ENCODE measurements at places on chromosomes 2 and 18.
A peak's percentile ranks its signal among the peaks of the same experiment; 100 is the strongest.

GRCh38 chr2:39447266-39448168 is 10.4 kb upstream of the MAP4K3 start:
- no peak for DNase-seq

DNA sequence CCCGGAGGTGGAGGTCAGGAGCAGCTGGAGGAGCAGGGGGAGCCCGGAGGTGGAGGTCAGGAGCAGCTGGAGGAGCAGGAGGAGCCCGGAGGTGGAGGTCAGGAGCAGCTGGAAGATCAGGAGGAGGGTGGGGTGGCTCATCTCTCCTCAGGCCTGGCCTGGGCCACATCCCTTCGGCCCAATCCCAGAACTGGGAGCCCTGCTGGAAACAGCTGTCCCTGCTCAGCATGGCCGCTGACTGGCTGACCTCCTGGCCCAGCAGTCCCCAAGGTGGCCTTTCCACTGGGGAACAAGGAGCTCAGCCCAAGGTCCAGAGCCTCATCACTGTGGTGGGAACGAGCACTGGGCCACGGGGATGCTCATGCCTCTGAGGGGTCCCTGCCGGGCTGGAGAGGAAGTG is 66.6 kb upstream of the LAPTM4A start:
- DNase-seq = no peak

GRCh38 chr2:230868947-230869913 is 4.5 kb downstream of the ITM2C start:
- no peak for DNase-seq

DNA sequence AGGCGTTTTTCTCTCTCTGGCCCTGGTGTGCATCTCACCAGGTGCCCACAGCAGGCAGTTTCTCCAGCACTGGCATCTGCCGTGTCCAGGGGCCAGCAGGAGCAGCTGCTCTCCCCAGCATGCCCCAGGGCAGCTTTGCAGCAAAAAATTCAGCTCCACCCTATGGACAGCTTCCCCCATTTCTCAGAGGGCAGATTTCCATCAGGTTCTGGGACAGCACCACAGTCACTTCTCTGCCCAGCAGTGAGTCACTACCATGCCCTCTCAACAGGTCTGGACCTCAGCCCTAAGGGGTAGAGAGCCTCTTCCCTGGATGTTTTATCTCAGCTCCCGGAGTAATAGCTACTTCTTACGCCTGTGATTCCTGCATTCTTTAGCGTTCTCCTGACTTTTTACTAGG is 170.2 kb upstream of the RAB12 start:
- no peak for DNase-seq

GRCh38 chr2:126885751-126886210 is 12.9 kb upstream of the TEX51 start:
- DNase-seq = no peak

- DNase-seq = no peak
Observed at GRCh38 chr2:109305490-109306167, 176.6 kb downstream of the SH3RF3 start.

GRCh38 chr18:37425222-37425621 is 140.4 kb downstream of the CELF4 start:
- DNase-seq = no peak

GRCh38 chr18:22473366-22473765 is 55.7 kb upstream of the CTAGE1 start:
- DNase-seq = no peak

DNA sequence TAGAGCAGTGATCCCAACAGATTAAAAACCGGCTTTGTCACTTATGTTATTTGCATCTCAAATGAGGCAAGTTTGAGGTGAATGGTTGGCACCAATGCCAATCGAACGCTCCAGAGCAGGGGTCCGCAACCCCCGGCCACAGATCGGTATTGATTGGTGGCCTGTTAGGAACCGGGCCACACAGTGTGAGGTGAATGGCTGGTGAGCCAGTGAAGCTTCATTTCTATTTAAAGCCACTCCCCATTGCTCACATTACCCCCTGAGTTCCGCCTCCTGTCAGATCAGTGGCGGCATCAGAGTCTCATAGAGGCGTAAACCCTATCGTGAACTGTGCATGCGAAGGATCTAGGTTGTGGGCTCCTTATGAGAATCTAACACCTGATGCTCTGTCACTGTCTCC is 132.0 kb downstream of the TMEM182 start:
- no peak for DNase-seq

DNA sequence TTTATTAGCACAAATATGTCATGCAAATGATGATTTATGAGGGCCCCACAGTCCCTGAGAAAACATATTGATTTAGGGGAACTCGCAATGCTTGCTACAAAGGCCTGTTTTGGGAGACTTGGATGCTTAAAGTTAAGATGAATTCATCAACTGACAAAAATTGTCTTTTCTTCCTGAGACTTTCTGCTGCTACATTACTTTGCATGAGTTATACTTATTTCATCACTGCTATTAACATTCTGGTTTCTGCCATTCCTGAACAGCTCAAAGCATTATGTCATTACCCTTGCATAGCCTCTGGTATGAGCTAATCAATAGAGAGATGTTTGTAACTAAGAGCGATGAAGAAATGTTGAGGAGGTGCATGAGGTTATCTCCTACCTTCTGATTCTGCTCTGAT is 74.4 kb downstream of the SOX11 start:
- DNase-seq = no peak

GRCh38 chr2:122180972-122181371 is 425.5 kb downstream of the TSN start:
- DNase-seq = no peak

DNA sequence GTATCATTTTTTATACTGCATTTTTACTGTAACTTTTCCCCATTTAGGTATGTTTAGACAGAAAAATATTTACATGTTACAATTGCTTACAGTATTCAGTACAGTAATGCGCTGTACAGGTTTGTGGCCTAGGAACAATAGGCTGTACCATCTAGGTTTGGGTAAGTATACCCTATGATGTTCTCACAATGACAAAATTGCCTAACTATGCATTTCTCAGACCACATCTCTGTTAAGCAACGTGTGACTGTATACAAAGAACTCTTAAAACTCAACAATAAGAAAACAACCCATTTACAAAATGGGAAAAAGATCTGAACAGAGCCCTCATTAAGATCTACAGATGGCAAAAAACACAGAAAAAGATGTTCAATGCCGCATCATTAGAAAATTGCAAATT is 29.4 kb downstream of the FAM210A start:
- no peak for DNase-seq

GRCh38 chr2:183521911-183522310 is 397.7 kb downstream of the NUP35 start:
- DNase-seq = no peak

- peak; percentile 59 for DNase-seq
Observed at GRCh38 chr2:127128445-127128904, 21.5 kb upstream of the BIN1 start.

DNA sequence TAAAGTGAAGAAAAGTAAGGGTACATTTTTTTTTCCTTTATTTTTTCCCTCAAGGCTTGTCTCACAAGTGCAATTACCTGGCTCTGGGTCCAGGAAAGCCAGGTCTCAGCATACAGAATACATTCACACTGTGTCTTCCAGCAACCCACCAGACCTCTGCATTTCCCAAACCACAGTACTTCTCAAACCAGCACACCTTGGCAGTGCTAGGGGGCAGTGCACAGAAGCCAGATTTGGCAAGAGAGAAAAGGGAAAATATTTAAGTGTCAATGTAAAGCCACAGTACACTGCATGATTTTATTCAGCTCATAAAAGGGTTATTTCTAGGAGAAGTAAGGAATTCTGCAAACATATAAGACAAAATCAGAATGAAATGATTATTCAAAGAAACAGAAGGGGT is 172.8 kb downstream of the NRXN1 start:
- no peak for DNase-seq

DNA sequence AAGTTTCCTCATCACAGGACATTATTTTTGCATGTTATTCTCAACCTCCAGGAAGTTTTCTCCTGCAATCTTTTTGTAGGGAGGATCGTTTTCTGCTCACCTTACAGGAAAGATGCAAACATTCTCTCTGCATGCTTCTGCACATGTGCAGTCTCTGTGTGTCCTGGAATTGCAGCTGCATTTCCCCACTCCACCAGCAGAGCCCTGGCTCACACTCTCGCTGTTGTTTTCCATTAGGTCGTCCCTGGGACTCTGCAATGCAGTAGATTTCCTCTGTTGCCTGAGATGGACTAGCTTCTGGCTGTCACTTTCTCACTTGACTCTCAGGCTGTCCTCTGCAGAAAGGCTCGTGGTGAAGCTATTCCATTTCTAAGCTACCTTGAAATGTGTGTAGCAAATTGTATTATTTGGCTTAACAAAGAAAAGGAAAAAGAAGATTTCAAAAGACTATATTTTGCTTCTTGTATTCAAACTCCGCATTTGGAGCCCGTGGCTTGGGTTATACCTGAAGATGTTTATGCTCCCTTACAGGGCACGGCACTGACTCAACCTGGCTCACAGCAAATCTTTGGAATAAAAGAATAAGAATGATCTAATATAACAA is 346.7 kb downstream of the RAD51AP2 start:
- no peak for DNase-seq

DNA sequence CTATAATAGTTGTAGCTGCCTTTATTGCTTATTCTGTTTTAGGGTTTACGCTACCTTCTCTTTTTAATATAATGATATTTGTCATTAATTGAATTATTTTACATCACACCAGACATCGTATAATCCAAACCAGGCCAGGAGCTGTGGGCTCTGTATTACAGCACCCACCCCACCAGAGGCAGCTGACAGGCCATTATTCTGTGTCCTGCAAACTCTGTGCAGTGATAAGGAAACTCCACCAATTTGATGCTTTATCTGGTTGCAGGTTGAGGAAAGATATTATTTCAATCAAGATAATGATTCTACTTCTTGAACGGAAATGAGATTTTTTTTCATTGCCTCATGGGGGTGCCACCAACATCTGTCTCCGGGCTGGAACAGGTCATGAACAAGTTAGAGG is 227.3 kb downstream of the ZBTB7C start:
- DNase-seq = no peak

- no peak for DNase-seq
Observed at GRCh38 chr2:104741860-104742259, 112.1 kb upstream of the POU3F3 start.

DNA sequence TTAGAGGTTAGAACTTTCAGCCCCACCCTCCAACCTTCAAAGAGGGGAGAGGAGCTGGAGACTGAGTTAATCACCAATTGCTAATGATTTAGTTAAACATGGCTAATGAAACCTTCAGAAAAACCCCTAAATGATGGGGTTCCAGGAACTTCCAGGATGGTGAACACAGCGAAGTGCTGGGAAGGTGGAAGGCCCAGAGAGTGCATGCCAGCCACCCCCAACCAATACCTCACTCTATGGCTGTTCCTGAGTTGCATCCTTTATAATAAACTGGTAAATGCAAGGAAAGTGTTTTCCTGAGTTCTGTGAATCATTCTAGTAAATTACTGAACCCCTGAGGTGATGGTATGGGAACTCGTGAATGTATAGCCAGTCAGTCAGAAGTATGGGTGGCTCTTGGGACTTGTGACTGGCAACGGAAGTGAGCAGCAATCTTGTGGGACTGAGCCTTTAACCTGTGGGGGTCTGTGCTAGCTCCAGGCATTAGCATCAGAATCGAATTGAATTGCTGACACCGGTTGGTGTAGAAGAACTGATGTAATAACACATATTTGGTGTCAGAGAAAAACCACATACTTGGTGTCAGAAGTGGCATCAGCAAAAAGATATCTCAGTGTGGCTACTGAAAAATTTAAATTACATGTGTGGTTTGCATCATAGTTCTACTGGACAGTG is 37.4 kb downstream of the NPHP1 start:
- DNase-seq = no peak

GRCh38 chr18:24560511-24560981 is 100.1 kb downstream of the HRH4 start:
- no peak for DNase-seq

DNA sequence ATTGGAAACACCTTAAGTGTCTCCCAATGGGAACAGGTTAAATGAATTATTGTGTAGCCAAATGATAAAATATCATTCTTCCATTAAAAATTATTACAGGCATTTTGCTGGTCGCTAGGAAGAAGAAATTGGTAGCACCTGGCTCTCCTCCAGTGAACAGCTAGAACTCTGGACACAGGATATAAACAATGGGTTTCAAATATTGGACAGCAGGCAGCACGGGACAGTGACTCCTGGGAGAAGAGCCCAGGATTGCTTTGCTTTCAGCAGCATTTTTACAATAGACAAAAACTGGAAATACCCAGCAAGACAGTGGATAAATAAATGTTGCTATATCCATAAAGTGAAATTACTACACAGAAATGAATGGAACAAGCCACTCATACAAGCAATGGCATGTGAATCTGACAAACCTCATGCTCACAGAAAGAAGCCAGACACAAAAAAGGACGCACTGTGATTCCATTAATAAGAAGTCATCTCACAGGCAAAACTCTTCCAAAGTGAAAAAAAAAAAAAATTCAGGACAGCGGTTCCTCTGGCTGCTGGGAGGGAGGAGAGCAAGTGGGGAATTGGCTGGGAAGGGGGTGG is 50.5 kb downstream of the LAMA1 start:
- no peak for DNase-seq

DNA sequence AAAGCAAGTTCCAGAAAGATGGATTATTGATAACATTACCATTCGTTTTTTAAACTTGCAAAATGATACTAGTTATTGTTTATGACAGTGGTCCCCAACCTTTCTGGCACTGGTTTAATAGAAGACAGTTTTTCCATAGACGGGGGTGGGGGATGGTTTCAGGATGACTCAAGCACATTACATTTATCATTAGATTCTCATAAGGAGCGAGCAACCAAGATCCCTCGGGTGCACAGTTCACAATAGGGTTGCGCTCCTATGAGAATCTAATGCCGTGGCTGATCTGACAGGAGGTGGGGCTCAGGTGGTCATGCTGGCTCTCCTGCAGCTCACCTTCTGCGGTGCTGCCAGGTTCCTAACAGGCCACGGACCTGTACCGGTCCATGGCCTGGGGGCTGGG is 86.2 kb downstream of the BCL2 start:
- DNase-seq = no peak

DNA sequence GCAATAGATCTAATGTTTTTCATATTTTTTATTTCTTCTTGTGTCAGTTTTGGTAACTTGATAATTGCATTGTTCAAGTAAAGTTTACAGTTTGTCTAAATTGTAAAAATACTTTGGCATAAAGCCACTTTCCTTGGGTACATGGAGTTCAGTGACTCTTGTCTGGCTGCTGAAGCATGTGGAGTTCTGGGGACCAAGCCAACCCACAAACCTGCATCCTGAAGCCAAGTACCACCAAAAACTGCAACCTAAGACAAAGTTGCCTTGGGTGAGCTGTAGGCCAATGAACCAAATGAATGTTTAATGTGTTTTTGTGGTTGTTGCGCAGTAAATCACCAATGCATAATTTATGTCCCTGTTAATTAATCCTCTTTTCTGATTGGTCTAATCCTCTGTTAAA is 872.6 kb downstream of the BCL11A start:
- no peak for DNase-seq

DNA sequence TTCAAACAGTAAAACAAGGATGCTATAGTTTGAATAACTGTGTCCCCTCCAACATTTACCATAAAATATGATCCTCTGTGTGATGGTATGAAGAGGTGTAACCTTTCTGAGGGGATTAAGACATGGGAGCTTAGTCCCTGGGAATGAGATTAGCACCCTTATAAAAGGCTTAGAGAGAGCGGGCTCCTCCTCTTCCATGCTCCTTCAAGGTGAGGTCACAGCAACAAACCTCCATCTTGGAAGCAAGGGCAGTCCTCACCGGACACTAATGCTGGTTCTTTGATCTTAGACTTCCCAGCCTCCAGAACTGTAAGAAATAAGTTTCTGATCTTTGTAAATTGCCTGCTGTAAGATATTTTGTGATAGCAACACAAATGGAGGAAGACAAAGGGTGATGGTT is 700.3 kb downstream of the TMEM182 start:
- DNase-seq = no peak

All from GM10248 (cell line).